ENCODE measurements at places on chromosomes 13 and 19. TPM values are rescaled to one million over a fixed set of nuclear protein-coding genes. Genes with fewer than 3 reads are reported as not detected.

The ZNF575 gene
- 0.63 TPM for total RNA-seq

The FREM2 gene
- total RNA-seq: not detected

The ZNF525 gene
- 3.9 TPM for total RNA-seq

The LRRC25 gene
- total RNA-seq: not detected

The HSH2D gene
- total RNA-seq: not detected

The EXOC3L2 gene
- under 0.01 TPM for total RNA-seq

The VASP gene
- 31.6 TPM for total RNA-seq

The EPS8L1 gene
- 0.63 TPM for total RNA-seq

The IRS2 gene
- 15.2 TPM for total RNA-seq

The SYCN gene
- not detected for total RNA-seq

The MAST1 gene
- total RNA-seq: under 0.01 TPM

The SBK2 gene
- total RNA-seq: not detected

The DACH1 gene
- total RNA-seq: 0.09 TPM

The SLC10A2 gene
- not detected for total RNA-seq

The FAM98C gene
- total RNA-seq: 11.9 TPM

The PTPRH gene
- total RNA-seq: 6.5 TPM

The TMEM238 gene
- total RNA-seq: not detected

The SHD gene
- total RNA-seq: not detected

The SLC15A1 gene
- not detected for total RNA-seq

The CYP2A7 gene
- not detected for total RNA-seq

The LRRC4B gene
- total RNA-seq: not detected

The ITGBL1 gene
- total RNA-seq: 301 TPM

The MAB21L1 gene
- total RNA-seq: 3.7 TPM

The MADCAM1 gene
- 0.16 TPM for total RNA-seq

The CLEC4M gene
- not detected for total RNA-seq

The TIMM13 gene
- total RNA-seq: 26.9 TPM

The ZNF492 gene
- not detected for total RNA-seq

The CEACAM16 gene
- not detected for total RNA-seq

The ZNF296 gene
- not detected for total RNA-seq

The PGLYRP1 gene
- not detected for total RNA-seq

The ZNF534 gene
- not detected for total RNA-seq

The ZNF324 gene
- 18.4 TPM for total RNA-seq

The SLC6A16 gene
- not detected for total RNA-seq

The MYH14 gene
- not detected for total RNA-seq

The IQCN gene
- 4.4 TPM for total RNA-seq

The KLHL26 gene
- 5.2 TPM for total RNA-seq

The GSX1 gene
- total RNA-seq: not detected

The FBXO27 gene
- total RNA-seq: 7.2 TPM
